ENCODE measurements at places on chromosomes 7 and 10.

DNA sequence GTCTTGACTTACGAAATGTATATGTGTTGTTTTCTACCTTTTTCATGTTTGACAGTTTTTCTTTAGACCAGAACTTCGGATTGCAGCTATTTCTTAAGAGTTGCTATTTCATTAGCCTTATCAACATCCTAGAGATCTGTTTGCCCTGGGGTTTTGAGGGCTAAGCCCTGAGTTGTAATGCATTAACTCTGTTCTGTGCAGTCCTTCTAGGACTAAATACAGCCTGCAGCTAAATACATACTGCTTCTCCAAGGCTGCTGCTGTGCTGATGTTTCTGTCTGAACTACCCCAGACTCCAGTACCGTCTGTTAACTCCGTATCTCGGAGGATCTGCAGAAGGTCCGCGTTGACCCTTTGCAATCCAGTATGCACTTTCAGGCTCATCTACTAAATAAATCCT is 26.5 kb downstream of the KIAA1217 start:
- no peak for DNase-seq

DNA sequence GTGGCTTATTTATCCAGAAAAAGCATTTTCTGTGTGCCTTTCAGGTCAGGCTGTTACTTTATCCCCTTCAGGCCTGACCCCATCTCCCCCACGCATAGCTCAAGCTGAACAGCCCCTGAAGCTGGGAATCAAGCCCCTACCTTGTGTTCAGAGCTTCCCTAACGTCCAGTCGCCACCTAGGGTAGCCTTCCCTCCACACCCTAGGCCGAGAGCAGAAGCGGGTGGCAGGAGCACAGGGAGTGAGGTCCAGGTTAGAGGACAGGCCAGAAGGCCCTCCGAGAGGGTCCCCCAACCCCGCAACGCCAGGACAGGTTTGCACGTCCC is 479 bp upstream of the SEMA4G start:
- no peak for DNase-seq

DNA sequence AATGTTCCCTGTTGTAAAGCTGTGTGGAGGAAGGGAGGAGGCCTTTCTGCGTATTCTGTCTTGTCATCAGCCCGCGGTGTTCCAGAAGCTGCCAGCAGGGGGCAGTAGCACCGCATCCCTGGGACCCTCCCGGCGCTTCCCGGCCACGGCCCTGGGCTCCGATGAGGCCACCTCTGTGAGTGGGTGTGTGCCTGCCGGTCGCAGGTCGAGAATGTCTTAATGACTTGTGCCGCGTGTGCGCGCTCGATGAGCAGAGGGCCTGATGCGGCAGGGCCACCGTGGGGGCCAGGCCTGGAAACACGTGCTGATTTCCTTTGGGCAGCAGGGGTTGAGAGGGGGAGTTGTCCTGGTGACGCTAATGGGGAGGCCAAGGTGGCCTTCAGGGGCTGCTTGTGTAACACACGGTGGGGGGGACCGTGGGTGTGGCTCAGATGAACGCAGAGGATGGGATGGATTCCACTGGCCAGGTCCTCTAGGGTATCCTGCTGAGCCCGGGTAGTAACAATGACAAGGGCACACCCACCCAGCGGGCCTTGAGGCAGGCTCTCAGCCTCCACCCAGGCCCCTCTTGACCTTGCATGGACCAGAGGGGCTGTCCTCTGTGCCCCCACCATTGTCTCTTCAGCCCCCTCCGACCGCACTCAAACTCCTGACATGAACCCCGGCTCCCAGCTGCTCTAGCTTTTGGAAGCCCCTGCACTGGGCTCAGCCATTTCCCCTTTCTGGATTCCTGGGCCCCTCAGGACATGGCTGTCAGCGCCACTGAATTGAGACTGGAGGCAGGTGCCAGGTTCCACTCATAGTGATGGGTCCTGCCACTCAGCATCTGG is 135.9 kb upstream of the PODXL start:
- peak; percentile 65 for DNase-seq

DNA sequence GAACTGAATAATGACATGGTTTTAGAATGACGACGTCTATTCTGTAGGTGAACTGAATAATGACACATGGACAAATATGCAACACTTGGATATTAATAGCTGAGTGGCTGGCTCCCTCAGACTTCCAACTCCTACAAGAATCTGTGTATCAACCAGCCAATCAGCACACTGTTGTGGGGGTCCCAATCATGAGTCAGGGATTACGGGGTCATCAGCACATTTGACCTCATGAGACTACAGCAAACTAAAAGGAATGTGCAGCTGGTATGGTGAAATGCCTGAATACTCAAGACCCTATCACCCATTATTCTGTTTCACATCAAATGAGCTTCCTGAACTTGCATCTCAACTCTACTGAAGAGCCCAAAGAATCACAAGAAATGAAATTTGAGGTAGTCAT is 192.5 kb downstream of the ANK3 start:
- no peak for DNase-seq

DNA sequence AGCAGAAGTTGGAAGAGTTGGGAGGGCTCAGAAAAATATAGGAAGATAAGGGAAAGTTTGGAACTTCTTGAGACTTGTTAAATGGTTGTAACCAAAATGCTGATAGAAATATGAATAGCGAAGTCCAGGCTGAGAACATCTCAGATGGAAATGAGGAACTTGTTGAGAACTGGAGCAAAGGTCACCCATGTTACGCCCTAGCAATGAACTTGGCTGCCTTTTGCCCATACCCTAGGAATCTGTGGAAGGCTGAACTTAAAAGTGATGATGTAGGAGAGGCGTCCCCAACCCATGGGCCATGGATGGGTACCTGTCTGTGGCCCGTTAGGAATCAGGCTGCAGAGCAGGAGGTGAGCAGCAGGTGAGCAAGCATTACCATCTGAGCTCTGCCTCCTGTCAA is 347.8 kb downstream of the ARL4A start:
- no peak for DNase-seq

- DNase-seq = no peak
These were observed 52.0 kb downstream of the VCL start for GRCh38 chr10:74049955-74050354.

DNA sequence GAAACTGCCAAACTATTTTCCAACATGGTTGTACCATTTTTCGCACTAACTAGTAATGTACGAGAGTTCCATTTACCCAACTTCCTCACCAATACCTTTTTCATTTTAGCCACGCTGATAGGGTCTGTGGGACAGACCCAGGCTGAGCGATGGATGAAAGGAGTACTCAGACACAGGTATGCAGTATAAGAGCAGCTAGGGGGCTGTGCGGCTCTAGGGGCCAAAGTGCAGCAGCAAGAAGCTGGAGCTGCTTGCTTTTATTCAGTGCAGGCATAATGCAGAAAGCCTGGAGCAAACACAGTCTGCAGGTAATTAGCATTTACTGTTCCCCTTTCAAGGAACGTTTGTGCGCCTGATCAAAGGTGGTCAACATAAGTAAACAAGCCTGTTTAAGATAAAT is 21.0 kb downstream of the UCMA start:
- DNase-seq = no peak

- no peak for DNase-seq
These were observed 208.0 kb downstream of the RELN start for GRCh38 chr7:103781409-103781808.

Measured in activated CD4-positive, CD25-positive, alpha-beta regulatory T cell treated with anti-CD3 and anti-CD28 coated beads, Interleukin-2, amount 50 U/mL, for 72 hours (primary cell).